Esophagus muscularis mucosa (tissue), 4 donors: ENCODE measurements at places on chromosomes 5 and 9. TPM values are rescaled to one million over a fixed set of nuclear protein-coding genes. Genes with fewer than 3 reads are reported as not detected.

Gene NMUR2
- not detected for total RNA-seq

Gene PLCXD3
- 1.1 TPM for total RNA-seq

Gene SLC6A3
- not detected for total RNA-seq

Gene HCN1
- 0.42 TPM for total RNA-seq

Gene CLK4
- 16.7 TPM for total RNA-seq

Gene ZNF462
- 34.5 TPM for total RNA-seq

Gene CFAP157
- not detected for total RNA-seq

DNA sequence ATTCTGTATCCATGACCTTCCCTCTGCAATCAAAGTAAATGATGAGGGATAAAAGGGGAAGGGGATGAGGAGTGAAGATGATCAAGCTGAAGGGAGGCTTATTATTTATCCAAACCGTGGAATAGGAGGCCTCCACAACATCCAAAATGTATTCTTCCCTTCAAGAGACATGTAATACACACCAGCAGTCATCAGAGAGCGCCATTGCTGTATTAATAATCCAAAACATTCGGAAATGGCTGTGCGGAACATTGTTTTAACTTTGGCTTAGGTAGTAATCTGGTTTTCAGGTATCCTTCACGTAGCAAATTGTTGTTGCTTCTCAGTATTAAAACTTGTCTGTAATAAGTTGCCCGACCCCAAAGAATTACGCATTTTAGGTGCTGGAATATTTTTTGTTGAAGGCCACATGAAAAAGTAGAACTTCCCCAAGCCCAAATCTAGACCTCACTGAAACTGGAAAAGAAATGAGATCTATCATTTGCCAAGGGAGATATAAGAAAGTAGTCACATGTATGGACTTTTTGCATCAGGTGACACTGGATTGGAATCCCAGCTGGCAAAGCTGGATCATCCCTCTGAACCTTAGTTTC is 2.6 kb upstream of the BOD1 start:
- no peak for DNase-seq
- H3K36me3 ChIP-seq = no peaks in the 10 kb centered on the region
- H3K4me3 ChIP-seq = no peak overlapping the region
- no peak overlapping the region for H3K27ac ChIP-seq

DNA sequence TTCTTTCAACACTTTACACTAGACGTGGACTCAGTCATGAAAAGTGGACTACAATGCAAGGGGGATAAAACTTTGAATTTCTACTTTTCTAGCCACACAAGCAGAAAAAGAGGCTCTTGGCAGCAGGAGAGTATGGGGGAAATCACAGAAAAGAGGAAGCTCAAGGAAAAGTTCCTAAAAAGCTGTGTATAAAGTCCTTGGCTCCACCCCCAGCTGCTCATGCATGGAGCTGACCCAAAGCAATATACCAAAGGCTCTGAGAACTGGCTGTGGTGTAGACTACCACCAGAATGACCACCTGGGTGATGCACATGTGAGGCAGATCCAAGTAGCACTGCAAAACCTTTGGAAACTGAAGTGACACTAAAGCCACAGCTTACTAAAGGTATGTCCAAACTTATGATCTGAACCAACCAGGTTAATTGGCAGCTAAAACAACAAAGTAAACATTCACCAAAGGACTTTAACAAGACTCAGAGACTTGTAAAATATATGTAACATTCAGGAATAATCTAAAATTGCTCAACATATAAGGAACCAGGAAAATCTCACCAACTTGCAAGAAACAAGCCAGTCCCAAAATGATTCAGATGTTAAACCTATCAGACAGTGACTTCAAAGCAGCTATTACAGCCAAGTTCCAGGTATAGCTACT is 55.5 kb upstream of the RASGRF2 start:
- H3K4me1 ChIP-seq = no peaks in the 10 kb centered on the region
- H3K27ac ChIP-seq = no peak overlapping the region
- H3K27me3 ChIP-seq = no peaks in the 10 kb centered on the region
- DNase-seq = peak; percentile 68
- H3K4me3 ChIP-seq = no peak overlapping the region

GRCh38 chr5:151622367-151623088 is 31.4 kb upstream of the FAT2 start:
- no peak for DNase-seq
- H3K4me3 ChIP-seq = no peak overlapping the region
- H3K4me1 ChIP-seq = no peaks in the 10 kb centered on the region
- peaks cover 25% of the 10 kb centered on the region for H3K27me3 ChIP-seq

DNA sequence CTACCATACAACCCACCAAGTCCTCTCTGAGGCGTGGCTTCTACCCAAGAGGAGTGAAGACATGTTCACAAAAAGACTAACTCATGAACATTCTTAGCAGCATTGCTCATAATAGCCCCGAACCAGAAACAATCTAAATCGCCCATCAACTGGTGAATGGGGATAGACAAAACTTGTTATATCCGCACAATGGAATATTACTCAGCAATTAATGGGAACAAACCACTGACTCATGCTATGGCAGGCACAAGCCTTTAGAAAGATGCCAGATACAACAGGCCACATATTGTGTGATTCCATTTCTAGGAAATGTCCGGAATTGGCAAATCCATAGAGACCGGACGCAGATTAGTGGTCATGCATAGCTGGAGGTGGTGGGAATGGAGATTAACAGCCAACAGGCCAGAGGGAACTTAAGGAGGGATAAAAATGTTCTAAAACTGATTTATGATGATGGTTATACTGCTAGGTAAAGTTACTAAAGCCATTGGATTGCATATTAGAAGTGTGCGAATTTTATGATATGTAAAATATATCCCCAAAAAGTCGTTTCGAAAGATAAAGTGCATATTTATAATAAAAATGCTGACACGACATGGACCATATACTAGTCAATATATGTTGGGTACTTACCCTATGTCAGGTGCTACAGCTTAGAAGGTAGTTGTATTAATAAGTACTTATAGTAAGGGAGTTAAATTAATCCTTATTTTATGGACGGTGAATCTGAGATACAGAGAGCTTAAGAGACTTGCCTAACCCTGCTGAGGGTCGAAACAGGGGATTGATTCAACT is 55.4 kb downstream of the LHX2 start:
- no peaks in the 10 kb centered on the region for H3K4me1 ChIP-seq
- no peak for DNase-seq
- no peak overlapping the region for H3K4me3 ChIP-seq
- no peaks in the 10 kb centered on the region for H3K27me3 ChIP-seq
- H3K27ac ChIP-seq = no peak overlapping the region
- no peaks in the 10 kb centered on the region for H3K36me3 ChIP-seq

GRCh38 chr5:78640662-78641474 is 7.7 kb downstream of the LHFPL2 start:
- no peak overlapping the region for H3K4me3 ChIP-seq
- H3K27ac ChIP-seq = no peak overlapping the region
- no peaks in the 10 kb centered on the region for H3K27me3 ChIP-seq
- no peak for DNase-seq

- DNase-seq = no peak
- H3K4me3 ChIP-seq = no peak overlapping the region
- H3K36me3 ChIP-seq = no peaks in the 10 kb centered on the region
- peaks cover 28% of the 10 kb centered on the region for H3K4me1 ChIP-seq
- H3K27ac ChIP-seq = peak overlapping the region; percentile 75
Observed at GRCh38 chr5:75567710-75568109, 43.5 kb upstream of the ANKDD1B start.

GRCh38 chr5:126589536-126590297 is 5.3 kb downstream of the ALDH7A1 start:
- peaks cover 20% of the 10 kb centered on the region for H3K4me1 ChIP-seq
- no peak overlapping the region for H3K4me3 ChIP-seq
- no peaks in the 10 kb centered on the region for H3K27me3 ChIP-seq
- peaks cover 75% of the 10 kb centered on the region for H3K36me3 ChIP-seq
- DNase-seq = no peak
- H3K27ac ChIP-seq = no peak overlapping the region

- DNase-seq = no peak
- H3K4me3 ChIP-seq = no peak overlapping the region
- H3K27ac ChIP-seq = no peak overlapping the region
- H3K27me3 ChIP-seq = no peaks in the 10 kb centered on the region
- H3K4me1 ChIP-seq = no peaks in the 10 kb centered on the region
Observed at GRCh38 chr5:131209506-131210150, 38.9 kb downstream of the LYRM7 start.

DNA sequence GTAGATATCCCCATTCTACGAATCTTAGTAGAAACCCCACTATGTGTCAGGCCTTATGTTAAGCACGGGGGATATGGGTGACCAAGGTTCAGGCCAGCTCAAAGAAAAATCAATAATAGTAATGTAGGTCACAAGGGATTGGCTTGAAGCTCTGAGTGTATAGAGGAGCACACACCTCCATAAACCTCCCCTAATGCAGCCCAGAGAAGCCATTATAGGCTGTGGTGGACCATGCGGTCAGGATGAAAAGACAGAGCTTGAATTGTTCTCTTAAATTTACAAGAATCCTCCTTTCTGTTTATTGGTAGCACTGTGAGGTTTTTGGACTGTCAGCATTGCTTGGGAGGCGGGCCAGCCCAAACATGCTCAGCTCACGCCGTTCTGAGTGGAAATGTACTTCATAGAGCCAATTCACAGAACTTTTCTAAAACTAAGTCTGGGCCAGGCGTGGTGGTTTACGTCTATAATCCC is 9.1 kb downstream of the PDE6A start:
- no peaks in the 10 kb centered on the region for H3K27me3 ChIP-seq
- DNase-seq = no peak
- H3K4me3 ChIP-seq = no peak overlapping the region
- H3K27ac ChIP-seq = no peak overlapping the region
- no peaks in the 10 kb centered on the region for H3K36me3 ChIP-seq

GRCh38 chr5:181087309-181087708 is 43.7 kb downstream of the OR2V1 start:
- peak; percentile 85 for DNase-seq
- no peak overlapping the region for H3K27ac ChIP-seq
- H3K27me3 ChIP-seq = no peaks in the 10 kb centered on the region
- no peak overlapping the region for H3K4me3 ChIP-seq
- no peaks in the 10 kb centered on the region for H3K4me1 ChIP-seq

DNA sequence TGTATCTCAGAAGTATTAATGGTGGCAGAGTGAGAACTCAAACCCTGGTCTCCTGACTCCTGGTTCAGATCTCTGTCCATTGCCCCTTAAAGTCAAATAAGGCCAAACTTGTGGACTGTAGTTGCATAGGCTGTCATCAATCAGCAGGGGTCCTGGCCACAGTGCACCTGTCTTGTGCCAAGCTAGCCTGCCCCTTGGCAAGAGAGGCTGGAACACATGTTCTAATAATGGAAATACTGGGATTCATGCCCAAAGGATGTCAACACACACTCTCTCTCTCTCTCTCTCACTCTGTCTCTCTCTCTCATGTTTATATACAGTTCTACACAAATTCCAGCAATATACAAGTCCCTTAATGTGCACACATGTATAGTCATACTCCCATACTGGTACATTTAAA is 44.3 kb downstream of the GLRA1 start:
- H3K4me3 ChIP-seq = no peak overlapping the region
- no peaks in the 10 kb centered on the region for H3K27me3 ChIP-seq
- H3K4me1 ChIP-seq = peaks cover 11% of the 10 kb centered on the region
- H3K27ac ChIP-seq = no peak overlapping the region
- H3K36me3 ChIP-seq = no peaks in the 10 kb centered on the region

GRCh38 chr5:39674209-39675082 is 249.7 kb upstream of the DAB2 start:
- no peaks in the 10 kb centered on the region for H3K27me3 ChIP-seq
- H3K4me3 ChIP-seq = no peak overlapping the region
- H3K36me3 ChIP-seq = no peaks in the 10 kb centered on the region
- H3K4me1 ChIP-seq = no peaks in the 10 kb centered on the region
